ENCODE measurements at places on chromosomes 5 and 9. TPM values are rescaled to one million over a fixed set of nuclear protein-coding genes. Genes with fewer than 3 reads are reported as not detected.

- DNase-seq = no peak
These were observed 622.3 kb downstream of the SEMA5A start for GRCh38 chr5:8923526-8923925.

ORM2 gene
- total RNA-seq = not detected

DNA sequence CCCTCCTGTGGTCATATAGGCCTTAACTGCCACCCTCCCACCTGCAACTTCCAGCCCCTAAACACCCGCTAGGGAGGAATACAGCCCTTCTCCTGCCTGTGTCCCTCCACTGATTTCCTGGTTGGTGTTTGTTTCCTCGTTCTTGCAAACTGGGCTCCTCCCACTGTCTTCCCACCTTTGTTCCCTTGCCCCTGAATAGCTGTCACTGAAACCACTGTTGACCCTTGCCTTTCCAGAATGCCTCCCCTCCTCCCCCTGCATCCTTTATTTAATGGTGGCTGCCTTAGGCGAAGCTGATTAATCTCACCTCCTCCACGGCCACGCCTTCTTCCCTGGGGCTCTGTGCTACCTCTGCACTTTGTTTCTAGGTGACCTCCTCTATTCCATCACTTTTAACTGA lies 626.7 kb downstream of the BNC2 start:
- DNase-seq = no peak

DNA sequence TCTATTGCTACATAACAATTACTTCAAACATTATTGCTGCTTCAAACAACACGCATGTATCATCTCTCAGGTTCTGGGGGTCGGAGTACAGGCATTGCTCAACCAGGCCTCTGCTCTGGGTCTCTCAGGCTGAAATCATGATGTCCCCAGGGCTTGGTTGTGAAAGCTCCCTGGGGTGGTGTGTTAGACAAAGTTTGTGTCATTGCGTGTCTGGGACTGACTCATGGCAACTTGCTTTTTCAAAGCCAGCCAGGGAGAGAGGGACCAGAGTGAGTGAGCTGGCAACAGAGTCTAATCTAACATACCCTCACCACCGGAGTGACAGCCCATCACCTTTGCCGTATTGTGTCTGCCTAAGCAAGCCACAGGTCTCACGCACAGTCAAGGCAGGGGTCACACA lies 259.2 kb upstream of the NFIL3 start:
- no peak for DNase-seq

SPATA24 gene
- 9.0 TPM for total RNA-seq

DNA sequence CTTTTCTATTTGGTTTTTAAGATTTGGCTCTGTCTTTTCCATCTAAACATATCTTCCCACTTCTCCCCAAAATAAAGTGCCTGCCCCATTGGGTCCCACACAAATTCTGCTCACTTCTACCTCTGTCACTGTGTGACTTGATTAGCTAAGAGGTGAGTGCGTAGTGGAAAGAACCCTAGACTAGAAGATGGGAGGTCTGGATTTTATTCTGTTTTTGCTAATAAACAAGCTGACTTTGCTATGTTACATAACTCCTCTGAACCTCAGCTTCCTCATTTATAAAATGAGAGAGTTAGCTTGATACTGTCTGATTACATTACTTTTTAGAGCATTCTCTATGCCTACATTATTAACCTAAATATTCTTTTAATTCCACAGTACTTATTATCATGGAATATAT lies 51.3 kb upstream of the PTGER4 start:
- DNase-seq = no peak

GRCh38 chr9:23555851-23556250 lies 270.2 kb downstream of the ELAVL2 start:
- no peak for DNase-seq

DNA sequence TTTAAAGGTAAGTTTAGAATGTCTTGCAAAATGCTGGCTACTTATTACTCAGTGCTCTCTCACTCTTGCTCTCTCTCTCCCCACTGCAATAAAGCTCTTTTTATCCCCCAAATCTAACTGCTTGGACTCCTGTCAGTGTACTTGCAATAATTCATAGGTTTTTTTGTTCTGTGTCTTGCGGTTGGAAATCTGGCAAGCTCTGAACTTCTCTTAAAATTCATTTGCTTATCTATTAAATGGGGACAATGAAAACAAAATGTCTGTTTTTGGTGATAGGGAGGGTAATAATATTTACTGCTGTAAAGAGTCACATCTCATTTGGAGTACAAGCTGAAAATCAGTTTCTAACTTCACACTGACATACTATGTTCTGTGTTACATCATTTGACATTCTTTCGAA lies 18.7 kb upstream of the OR13D1 start:
- no peak for DNase-seq

ANXA2R gene
- total RNA-seq = 1.6 TPM

EPB41L4A gene
- total RNA-seq = 28.5 TPM

DNA sequence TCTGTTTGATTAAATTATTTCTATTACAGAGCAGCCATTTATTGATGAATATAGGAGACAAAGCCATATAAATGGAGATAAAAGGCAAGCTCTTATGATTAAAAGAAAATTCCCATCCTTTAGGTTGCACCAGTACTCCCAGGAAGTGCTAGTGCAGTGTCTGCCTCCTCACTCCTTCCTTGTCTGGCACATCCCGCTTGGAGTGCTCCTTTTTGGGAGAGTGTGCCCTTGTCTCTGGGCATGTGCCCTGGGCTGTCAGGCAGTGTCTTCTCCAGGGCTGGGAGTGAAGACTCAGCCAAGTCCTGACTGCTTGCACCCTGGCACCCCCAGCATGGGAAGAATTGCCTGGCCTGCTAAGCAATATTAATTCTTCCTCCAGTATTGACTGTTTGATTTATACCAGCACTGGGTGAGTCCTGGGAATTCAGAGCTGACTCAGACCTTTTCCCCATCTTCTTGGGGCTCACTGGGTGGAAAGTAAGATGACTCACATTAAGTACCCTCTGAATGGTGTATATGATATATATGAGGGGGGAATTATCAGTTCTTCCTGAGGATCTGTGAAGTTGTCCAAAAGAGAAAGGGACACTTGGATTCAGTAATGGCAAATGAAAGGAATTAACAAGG lies 62.1 kb downstream of the ZSWIM6 start:
- no peak for DNase-seq

- DNase-seq = no peak
These were observed 73.3 kb upstream of the NREP start for GRCh38 chr5:111830333-111830732.

GRCh38 chr9:89864731-89865130 lies 259.9 kb downstream of the GADD45G start:
- no peak for DNase-seq

DNA sequence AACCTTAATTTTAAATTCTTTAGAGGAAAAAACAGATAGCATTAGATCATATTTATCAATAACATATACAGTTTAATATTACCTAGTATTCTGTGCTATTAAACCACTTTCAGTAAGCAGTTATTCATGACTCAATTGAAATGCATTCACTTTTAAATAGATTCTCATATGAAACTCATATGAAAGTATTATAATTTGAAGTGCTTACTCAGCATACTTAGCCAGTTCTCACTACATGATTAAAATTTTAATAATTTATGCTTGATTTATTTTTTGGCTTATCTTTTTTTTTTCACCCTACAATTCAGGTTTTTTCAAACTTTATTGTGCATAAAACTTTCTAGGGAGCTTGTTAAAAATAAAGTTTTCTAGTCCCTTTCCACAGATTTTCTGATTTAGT lies 694.9 kb upstream of the CDH9 start:
- no peak for DNase-seq

DNA sequence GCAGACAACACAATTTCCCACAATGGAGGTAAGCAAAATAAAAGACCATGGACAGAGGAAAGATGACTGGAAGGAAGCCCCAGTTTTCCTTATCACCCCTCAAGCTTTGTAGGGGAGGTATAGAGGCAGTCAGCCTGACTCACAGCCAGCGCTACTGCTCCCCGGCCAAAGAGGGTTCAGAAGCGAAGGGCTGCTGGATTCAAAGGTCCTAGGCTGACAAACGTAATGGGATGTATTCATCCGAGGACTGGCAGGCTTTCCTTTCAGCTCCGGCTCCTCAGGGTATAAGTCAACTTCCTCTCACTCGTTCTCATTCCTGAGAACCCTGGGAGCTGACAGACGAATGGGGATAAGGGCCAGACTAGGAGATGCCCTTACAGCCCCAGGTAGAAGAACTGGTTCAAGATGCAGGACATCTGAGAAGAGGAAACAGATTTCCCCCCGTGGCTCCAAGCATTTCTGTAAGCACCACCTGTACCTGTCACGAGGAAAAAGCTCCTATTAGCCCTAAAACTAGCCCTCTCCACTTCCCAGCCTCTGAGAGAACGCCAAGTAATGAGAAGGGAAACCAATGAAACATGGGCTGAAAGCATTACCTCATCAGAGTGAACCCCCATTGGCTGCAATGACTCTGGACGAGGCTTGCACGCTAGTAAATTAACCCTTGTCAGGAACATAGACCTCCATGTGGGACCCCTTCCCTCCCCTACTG lies 22.1 kb upstream of the FAM13B start:
- no peak for DNase-seq

DNA sequence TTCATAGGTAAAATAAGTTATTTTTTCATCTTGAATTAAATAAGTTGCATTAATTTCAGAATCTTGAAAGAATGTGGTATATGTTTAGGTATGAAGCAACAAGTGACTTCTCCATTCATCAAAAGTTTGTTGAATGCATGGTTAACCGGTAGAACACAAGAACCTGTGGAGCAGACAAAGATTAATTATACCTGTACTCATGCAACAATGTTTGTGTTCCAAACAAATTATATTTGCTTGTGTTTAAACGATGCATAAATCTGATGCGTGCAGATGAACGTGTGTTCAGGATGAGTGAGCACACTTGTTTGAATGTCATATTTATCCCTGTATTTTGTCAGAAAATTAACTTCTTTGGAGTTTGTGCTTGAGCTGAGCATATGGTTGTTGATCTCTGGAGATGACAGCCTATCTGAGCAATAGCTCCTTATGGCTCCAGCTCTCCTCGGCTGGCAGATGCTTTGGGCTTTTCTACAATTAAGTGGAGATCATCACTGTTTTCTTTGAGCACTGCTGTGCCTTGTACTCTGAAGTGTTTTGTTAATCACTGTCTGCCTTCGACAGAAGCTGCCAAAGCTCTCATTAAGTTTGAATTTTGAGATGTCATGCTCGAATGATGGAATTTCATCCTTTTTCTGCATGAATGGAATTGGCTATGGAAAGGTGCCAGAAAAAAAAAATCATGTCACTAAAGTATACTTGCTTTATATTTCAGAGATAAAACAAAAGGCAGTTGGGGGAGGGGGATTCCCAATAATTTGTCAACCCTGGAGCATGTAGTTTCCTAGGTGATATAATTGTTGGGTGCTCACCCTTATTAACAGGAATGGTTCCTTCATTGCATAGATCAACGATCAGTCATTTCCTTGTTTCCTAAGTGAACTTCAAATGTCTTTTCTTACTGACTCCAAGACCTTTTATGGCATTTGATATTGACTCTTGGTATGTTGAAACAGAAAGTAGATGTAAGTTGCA lies 502.5 kb upstream of the ARRDC3 start:
- DNase-seq = no peak

KCTD16 gene
- 0.15 TPM for total RNA-seq

GRCh38 chr9:69444021-69444420 lies 119.0 kb downstream of the ENTREP1 start:
- no peak for DNase-seq

DNA sequence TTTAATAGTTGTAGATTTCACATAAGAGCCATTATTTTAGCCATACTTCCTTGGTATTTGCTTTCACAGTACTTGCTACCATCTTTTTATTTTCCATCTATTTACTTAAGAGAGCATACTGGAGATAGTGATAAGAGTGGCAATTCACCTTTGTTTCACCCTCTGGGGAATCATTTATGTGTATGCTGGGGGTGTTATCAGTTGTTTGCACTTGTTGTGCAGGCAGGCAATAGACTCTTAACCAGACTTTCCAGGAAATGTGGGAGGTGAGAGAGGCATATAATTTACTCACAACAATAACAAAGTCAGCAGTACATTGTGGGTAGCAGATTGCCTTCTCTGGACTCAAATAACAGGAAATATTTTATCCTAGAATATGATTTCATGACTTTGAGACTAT lies 1018.3 kb downstream of the CDH12 start:
- no peak for DNase-seq

- DNase-seq = no peak
These were observed 77.3 kb downstream of the GAPVD1 start for GRCh38 chr9:125338929-125339328.

PAPPA gene
- total RNA-seq = 9.8 TPM

- DNase-seq = no peak
These were observed 267.2 kb downstream of the RAB3C start for GRCh38 chr5:58849921-58850667.

PCDHGA2 gene
- 4.5 TPM for total RNA-seq

- DNase-seq = peak; percentile 51
These were observed 2.4 kb downstream of the CKMT2 start for GRCh38 chr5:81235287-81236072.

DNA sequence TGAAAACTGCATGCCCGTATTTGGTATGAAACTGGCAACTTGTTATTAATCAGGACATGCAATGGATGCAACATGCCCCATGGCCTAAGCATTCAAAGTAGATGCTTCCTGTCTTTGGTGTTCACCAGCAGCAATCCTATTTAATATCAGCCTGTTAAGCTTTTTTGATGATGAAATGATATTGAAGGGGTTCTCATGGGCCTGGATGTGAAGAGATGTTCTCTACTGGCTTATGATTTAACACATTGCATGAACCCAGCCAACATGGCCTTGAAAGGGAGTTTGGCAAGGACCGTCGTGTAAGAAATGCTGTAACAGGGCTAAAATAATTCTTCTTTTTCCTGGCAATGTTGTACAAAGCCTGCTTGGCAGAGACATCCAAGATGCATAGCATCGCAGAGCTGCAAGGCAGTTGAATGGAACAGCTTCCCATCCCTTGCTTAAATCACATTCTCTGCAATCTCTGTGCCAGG lies 111.2 kb downstream of the SMARCA2 start:
- DNase-seq = no peak

- no peak for DNase-seq
These were observed 16.3 kb upstream of the LAMC3 start for GRCh38 chr9:130992682-130993032.

GRCh38 chr5:138601444-138601843 lies 26.2 kb upstream of the HSPA9 start:
- no peak for DNase-seq

GCNT1 gene
- 8.4 TPM for total RNA-seq

- DNase-seq = no peak
These were observed 36.3 kb upstream of the CRB2 start for GRCh38 chr9:123319541-123320339.

REEP2 gene
- 15.6 TPM for total RNA-seq

DNA sequence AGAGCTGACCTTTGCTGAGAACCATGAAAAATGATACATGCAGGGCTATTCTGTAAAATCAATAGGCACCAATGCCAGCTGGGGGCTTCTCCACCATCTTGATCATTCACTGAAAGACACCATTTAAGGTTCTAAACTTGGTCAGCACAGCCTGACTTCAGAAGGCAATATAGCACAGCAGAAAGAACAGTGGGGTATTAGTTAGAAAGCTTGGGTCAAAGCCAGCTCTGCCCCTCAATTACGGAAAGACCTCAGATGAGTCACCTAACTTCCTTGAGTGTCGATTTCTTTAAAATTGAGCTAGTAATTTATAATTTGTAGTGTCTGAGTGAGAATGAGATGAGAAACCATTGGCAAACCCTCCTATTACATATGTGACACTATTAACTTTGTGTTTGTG lies 3.4 kb downstream of the TNC start:
- DNase-seq = no peak
